ENCODE measurements at places on chromosomes 7 and 10. TPM values are rescaled to one million over a fixed set of nuclear protein-coding genes. Genes with fewer than 3 reads are reported as not detected.

The C10orf67 gene
- total RNA-seq = 3.0 TPM

The PPIA gene
- 616 TPM for total RNA-seq

The MYO3A gene
- total RNA-seq = 8.7 TPM

The ATRNL1 gene
- 45.7 TPM for total RNA-seq

DNA sequence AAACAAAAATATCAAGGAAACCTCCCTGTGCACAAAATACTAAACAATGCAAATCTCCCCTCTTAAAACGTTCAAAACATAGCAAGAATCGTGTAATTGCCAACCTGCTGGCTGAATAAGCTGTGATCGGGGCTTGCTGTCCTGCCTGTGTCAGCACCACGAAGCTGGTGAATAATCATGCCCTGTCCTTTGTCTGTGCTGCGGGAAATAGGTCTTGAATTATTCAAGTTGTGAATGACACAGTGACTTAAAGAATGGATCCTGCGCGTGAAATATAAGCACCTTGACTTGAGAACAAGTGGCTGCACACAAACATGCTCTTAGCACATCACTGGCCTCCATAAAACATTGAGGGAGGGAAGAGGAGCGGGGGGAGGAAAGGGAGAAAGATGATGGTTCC is 130.2 kb downstream of the OAT start:
- no peaks in the 10 kb centered on the region for H3K4me1 ChIP-seq
- H3K36me3 ChIP-seq = no peaks in the 10 kb centered on the region
- no peak overlapping the region for H3K27ac ChIP-seq
- H3K4me3 ChIP-seq = no peak overlapping the region
- no peaks in the 10 kb centered on the region for H3K27me3 ChIP-seq

DNA sequence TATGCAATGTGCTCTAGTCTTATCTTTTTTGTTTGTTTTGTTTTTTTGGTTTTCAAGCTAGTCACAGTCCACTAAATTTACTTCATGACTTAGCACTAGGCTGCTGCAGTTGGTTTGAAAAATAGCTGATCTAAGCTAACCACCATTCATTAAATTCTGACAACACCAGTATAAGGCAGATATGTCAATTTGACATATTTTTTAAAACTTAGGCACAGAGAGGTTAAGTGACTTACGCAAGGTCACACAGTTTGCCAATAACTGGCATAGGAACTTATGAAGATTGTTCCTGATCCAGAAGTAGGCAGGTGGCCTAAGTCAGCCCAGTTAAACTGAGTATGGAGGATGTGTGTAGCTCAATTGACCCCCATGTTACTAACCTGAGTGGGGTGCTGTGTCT is 377.3 kb upstream of the NFE2L3 start:
- no peaks in the 10 kb centered on the region for H3K27me3 ChIP-seq
- H3K4me3 ChIP-seq = no peak overlapping the region
- H3K36me3 ChIP-seq = no peaks in the 10 kb centered on the region
- no peak for DNase-seq
- H3K4me1 ChIP-seq = peaks cover 18% of the 10 kb centered on the region

DNA sequence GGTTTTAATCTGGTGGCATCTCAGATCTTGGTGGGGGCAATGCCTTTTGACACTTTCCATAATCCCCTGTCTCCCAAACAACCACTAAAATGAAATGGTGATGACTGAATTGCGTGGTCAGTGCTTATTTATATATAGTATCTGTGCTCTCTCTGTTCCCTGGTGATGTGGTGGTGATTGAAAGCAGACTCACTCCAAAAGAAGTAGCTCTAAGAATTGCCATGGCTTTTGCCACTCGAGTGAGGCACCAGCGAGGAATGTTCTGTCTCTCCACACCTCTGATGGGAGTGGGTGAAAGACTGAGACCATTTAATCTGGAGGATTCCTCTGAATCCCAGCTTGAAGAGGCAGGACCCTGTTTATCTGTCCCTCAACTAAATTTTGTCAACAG is 2.8 kb downstream of the DUSP5 start:
- H3K27ac ChIP-seq = no peak overlapping the region
- no peak for DNase-seq
- H3K36me3 ChIP-seq = no peaks in the 10 kb centered on the region
- H3K27me3 ChIP-seq = no peaks in the 10 kb centered on the region

DNA sequence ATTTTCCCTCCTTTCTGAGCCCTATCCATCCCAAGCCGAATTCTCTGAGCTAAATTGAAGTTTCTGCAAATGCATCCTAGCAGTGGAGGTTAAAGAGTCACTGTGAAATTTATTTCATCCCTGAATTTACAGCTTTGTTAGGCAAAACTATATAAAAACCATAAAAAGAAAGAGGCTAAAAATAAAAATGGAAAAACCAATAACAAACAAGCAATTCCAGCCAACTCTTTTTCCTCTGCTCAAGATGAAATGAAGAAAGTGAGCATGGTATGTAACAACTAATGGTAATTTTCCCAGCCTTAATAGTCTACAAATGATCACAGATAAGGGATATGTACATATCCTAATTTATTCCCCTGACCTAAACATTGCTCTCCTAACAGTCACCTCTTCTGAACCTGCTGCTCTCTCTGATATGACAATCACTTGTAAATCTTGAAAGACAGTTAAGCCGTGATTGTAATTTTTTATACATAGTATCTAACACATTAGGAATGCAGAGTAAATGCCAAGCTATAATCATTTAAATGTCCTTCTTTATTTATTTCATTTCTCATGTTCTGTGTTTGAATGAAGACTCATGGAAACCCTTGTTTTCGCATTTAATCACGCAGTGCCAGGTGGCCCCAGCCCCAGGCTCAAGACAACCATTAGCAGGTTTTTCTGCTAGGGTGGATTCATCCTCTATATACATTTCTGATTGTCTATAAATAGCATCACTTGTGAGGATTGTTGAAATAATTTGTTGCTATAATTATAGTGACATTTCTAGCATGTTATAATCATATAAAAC is 48.6 kb upstream of the NRP1 start:
- H3K36me3 ChIP-seq = no peaks in the 10 kb centered on the region
- no peak overlapping the region for H3K4me3 ChIP-seq
- no peak for DNase-seq
- H3K4me1 ChIP-seq = peaks cover 10% of the 10 kb centered on the region

DNA sequence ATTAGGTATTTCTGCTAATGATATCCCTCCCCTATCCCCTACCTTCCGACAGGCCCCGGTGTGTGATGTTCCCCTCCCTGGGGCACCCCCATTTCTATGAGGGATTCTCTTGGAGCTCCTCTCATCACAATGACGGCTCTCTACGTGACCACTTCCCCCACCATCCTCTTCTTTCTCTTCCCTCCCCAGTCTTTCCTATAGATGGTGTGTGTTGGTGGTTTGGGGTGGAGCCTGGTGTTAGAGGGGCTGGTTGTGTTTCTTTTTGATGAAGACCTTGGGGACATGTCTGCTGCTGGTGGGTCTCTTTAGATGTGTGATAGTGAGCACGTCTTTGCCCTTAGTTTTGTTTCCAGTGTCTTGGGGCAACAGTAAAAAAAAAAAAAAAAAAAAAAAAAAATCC is 28.6 kb downstream of the RPS24 start:
- no peak overlapping the region for H3K27ac ChIP-seq
- no peaks in the 10 kb centered on the region for H3K36me3 ChIP-seq
- DNase-seq = no peak
- no peaks in the 10 kb centered on the region for H3K27me3 ChIP-seq

Measured in testis (tissue), 5 donors.